ENCODE measurements at places on chromosomes 6 and 20. TPM values are rescaled to one million over a fixed set of nuclear protein-coding genes. Genes with fewer than 3 reads are reported as not detected.

Gene TNF
- 0.42 TPM for total RNA-seq

Gene COL19A1
- total RNA-seq: 3.1 TPM

- DNase-seq: no peak
These were observed 119.7 kb upstream of the SLC2A12 start for GRCh38 chr6:134172020-134172705.

Gene STMND1
- not detected for total RNA-seq

- DNase-seq: no peak
These were observed 89.8 kb downstream of the ANKRD6 start for GRCh38 chr6:89522778-89523177.

- no peak for DNase-seq
These were observed 470.6 kb upstream of the AGPAT4 start for GRCh38 chr6:161744211-161745067.

GRCh38 chr6:4350567-4351519 is 215.5 kb upstream of the ECI2 start:
- DNase-seq: peak; percentile 40

Gene CST5
- total RNA-seq: not detected

DNA sequence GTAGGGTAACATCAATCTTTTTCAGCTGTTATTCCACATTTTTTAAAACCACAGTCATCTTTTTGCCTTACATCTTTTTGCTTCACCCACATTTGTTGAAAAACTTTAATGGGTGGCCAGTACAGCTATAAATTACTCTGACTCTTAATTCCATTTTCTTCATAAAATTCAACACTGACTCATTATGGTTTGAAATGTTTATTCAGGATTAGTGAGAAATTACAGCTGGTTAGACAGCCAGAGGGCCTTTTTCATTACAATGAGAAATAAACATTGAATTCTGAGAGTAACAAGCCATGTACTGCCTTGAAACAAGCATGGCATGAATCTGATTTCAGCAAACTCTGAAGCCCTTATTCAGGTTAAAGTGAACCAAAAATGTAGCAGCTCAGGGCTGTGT is 19.5 kb downstream of the NDUFAF4 start:
- DNase-seq: no peak

GRCh38 chr20:57426271-57426689 is 35.1 kb downstream of the RBM38 start:
- peak; percentile 14 for DNase-seq

Gene MICB
- total RNA-seq: 1.6 TPM

Gene POU5F1
- 0.34 TPM for total RNA-seq

GRCh38 chr6:165850434-165851019 is 187.5 kb upstream of the PDE10A start:
- DNase-seq: peak; percentile 71

Gene ZSCAN23
- total RNA-seq: 2.1 TPM

Gene VWA7
- total RNA-seq: 12.8 TPM

Gene APOM
- total RNA-seq: 0.48 TPM

DNA sequence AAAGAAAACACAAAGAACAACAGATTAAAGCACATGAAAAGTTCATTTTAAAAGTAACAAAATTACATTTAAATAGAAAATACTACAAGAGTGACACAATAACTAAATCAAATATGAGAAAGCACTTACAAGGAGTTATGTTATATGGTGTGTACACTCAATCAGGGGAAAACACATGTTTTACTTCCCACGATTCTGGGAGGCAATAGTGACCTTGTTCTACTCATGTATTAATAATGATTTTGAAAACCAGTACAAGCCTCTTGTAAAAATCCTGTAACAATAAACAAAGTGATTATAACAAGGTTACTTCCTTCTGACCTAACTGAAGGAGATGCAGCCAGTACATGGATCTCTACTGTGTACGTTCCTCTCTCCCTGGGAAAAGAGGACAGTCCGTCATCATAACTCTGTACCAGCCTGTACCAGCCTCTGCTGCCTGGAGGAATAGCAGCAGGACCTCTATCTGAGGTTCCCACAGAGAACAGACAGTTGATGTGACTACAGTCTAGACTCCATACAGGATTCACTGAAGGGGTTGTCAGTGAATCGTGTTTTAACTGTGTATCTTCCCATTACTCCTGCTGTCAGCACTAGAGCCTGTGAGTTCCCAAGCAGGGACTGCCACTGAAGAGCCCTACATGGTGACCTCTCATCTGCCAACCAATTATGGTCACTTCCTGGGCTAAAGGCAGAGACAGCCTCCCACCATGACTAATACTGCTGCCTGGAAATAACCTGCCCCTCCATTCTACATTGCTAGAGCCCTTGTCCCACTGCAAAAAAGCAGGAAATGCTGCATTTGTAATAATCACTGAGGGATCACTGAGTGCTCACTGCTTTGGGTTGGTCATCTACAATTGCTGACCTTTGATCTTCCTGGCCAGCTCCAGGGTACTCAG is 149.7 kb downstream of the KIF16B start:
- no peak for DNase-seq

- DNase-seq: no peak
These were observed 108.3 kb downstream of the TNFAIP3 start for GRCh38 chr6:137975188-137975940.

DNA sequence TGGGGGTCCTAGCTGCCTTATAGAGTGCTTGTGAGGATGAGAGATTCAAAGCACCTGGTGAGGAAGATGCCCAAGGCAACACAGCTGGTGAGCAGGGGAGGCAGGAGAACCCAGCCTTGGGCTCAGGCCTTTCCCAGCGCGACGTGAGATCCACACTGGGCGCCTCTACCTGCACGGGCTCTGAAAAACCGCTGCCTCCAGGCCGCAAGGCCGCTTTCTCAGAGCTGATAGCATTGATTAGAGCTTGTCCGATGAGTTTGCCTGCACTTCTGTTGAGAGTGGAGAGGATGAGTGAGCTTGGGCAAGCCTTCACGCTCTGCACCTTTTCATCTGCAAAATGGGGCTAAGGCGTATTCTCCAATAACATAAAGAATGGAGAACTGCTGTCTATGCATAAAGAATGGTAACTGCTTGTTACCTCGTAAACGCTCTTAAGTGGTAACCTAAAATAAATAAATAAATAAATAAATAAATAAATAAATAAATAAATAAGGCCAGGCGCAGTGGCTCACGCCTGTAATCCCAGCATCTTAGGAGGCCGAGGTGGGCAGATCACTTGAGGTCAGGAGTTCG is 916 bp downstream of the PABPC1L start:
- DNase-seq: no peak

DNA sequence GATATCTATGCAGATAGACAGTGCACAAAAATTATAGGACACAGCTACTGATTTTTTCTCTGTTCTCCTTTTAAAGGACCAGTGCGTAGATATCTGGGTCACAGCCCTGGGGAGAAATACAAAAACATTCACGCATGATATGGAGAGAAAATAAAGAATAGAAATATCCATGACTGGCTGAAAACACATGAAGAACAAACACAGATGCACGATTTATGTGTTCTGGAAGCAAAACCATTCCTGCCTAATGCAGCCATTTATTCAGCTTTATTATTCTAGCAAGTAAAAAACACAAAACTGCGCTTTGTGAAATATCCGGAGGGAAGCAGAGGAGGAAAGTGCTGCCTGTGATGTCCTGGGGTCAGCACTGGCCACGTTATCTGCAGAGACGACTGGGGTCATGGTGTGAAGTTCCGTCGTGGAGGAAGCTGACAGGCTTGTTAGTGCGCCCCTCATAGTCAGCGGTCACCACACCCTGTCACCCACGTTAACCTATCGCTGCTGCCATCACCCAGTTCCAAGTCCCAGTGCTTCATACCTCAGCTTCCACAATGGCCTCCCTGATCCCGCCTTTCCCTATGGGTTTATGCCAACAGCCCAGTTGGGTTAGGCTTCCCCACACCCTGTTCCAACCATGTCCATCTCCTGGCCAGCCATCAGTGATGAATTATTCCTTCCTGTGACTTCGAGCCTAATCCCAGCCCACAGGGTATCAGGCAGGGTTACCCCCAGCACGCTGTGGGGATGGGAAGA is 86.6 kb upstream of the RPS6KA2 start:
- DNase-seq: no peak

Gene SULF2
- total RNA-seq: 49.2 TPM

DNA sequence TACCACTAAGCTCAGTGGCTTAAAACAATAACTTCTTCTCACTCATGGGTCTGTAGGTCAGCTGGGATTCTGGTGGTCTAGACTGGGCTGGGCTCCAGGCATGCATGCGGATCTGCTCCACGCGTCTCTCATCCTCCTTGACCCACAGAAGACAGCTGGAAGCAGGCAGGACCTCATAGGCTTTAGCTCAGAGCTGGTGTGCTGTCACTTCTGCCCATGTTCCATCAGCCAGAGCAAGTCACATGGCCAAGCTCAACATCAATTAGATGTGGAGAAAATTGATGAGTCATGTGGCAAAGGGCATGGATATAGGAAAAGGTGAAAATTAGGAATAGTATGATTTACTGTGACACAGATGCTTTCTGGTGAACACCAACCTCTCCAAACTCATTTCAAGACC is 57.4 kb upstream of the PSMF1 start:
- no peak for DNase-seq

GRCh38 chr20:50534567-50534966 is 24.4 kb downstream of the PTPN1 start:
- no peak for DNase-seq

All from right cardiac atrium (tissue), 5 donors.